ENCODE measurements at places on chromosomes 12 and 14.

- DNase-seq: no peak
Observed at GRCh38 chr12:11810206-11810545, 160.7 kb downstream of the ETV6 start.

- no peak for DNase-seq
Observed at GRCh38 chr12:24631676-24632426, 317.1 kb downstream of the BCAT1 start.

DNA sequence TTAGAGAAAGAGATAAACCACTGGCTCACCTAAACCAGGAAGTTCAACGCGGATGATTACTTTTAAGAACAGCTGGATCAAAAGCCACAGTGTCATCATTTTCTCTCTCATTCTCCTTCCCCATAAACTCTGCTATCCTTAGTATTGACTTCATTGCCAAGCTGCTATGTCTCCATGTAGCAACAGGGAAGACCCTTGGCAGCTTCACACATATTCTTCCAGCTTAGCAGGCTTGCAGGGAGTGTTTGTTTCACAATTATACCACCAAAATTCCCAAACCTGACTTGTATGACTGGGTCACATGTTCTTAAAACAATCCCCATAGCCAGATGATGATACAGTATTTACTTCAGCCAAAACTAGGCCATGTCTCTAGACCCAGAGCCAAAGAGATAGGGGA, 235.5 kb downstream of the PAWR start:
- no peak for DNase-seq

DNA sequence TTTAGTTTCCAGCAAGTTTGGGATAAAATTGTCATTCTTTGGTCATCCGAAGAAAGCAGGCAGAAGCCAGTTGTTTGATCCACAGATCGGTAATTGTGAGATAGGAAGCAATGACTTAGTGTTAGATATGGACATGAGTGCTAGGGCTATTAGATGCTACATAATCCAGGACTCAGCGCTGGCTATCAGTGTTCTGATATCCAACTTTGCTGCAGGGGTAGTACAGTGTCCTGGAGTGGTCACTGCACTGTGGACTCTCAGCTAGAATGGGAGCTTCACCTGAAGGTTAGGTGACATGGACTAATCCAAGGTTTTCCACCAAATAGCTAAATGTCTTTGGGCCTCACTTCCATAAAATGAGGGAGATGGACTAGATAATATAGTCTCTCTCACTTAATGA, 39.9 kb downstream of the STK38L start:
- no peak for DNase-seq

DNA sequence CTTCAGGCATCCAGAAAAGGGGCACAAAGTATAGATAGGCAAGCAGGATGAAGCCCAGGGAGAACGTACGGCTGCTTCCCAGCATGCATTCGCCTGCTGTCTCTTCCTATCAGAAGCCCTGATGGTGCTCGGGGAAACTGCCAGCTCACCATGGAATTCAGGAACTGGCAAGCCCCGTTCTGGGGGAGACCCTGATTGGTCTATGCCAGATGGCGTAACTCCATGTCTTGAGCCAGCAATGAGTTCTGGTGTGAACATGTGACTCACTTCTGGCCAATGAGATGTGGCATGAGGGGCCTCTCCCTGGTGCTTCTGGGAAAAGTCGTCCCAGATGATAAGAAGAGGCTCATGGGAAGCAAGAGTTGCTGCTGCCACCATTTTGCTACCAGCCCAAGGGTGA, 270.8 kb downstream of the BCL11B start:
- DNase-seq: no peak

Measured in cortex of kidney (tissue), 1 donor.